GM23248 (cell line): ENCODE measurements at places on chromosomes 7 and 10. TPM values are rescaled to one million over a fixed set of nuclear protein-coding genes. Genes with fewer than 3 reads are reported as not detected.

GPC2 gene
- polyA plus RNA-seq: 0.16 TPM in 1 of 2 replicates, not detected in the other

HOXA10 gene
- polyA plus RNA-seq: 27.1 and 28.0 TPM in 2 replicates

PKD2L1 gene
- not detected in 2 replicates for polyA plus RNA-seq

CLRN3 gene
- polyA plus RNA-seq: not detected in 2 replicates

XRCC2 gene
- polyA plus RNA-seq: 1.4 and 1.5 TPM in 2 replicates

NRCAM gene
- 5.1 and 5.6 TPM in 2 replicates for polyA plus RNA-seq

AGAP3 gene
- 10.3 and 10.5 TPM in 2 replicates for polyA plus RNA-seq

CPVL gene
- not detected in 2 replicates for polyA plus RNA-seq

KIAA1549 gene
- 2.1 and 2.2 TPM in 2 replicates for polyA plus RNA-seq

FAM13C gene
- polyA plus RNA-seq: 0.56 and 0.80 TPM in 2 replicates

CTAGE6 gene
- not detected in 2 replicates for polyA plus RNA-seq

TUBAL3 gene
- not detected in 2 replicates for polyA plus RNA-seq

TEX47 gene
- polyA plus RNA-seq: not detected in 2 replicates

GRID1 gene
- not detected in 2 replicates for polyA plus RNA-seq

CFTR gene
- polyA plus RNA-seq: not detected in 2 replicates

LRRN3 gene
- 0.16 and 0.41 TPM in 2 replicates for polyA plus RNA-seq

FAM25C gene
- polyA plus RNA-seq: not detected in 2 replicates
